ENCODE measurements at places on chromosomes 16 and 17.

- DNase-seq: no peak
These were observed 27.4 kb downstream of the EMP2 start for GRCh38 chr16:10552998-10553491.

GRCh38 chr16:31351246-31351941 lies 3.6 kb upstream of the ITGAX start:
- no peak for DNase-seq

DNA sequence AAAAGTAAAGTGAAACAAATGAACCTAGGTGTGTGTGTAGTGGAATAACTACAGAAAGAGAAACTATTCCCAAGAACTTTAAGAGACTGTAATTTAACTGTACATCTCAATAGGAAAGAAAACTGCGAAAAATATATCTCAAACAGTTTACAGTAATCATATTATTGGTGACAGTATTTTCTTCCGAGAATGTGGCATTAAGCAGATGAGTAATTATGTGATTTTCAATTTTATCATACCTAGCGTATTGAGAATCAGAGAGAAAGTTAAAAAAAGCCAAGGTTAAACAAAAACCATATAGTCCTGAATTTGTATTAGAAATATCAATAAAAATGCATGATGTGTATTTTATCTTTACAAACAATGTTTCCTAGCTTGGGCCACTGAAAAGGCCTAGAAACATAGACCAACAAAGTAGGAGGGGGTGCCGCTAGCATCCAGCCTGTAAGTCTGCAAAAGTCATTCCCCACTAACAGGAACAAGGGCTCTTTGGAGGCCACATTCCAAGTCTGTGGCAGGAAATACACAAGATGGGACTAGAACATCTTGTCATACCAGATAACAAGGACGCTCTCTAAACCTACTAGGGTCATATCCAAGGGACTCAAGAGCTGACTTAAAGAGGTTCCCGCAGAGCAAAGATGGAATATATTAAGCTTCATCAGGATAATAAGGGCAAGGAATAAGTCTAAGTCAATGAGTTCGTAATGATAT lies 20.5 kb downstream of the RNF157 start:
- DNase-seq: no peak

DNA sequence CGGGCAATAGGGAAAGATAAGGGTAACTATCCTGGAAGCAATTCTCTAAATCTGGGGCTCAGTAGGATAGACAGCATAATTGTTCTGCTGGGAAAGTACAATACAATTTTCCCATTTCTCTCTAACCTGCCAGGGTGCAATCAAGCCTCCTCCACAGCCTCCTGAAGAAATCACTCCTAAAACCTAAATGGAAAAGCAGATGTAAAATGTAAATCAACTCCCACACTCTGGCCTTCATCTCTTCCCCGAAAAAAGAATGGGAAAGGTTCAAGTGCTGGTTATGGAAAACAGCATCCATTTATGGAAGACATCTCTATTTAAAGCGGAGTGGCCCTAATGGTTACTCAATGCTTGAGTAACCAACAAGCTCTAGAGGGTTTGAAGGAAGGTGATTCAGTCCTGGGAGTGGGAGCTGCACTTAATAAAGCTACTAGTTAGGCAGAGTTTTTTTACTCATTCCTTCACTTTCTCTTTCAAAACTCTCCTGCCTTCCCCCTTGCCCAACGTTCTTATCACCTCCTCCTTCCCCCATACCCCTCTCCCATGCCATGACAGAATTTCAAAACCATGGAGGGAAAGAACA lies 5.1 kb downstream of the MMD start:
- no peak for DNase-seq

DNA sequence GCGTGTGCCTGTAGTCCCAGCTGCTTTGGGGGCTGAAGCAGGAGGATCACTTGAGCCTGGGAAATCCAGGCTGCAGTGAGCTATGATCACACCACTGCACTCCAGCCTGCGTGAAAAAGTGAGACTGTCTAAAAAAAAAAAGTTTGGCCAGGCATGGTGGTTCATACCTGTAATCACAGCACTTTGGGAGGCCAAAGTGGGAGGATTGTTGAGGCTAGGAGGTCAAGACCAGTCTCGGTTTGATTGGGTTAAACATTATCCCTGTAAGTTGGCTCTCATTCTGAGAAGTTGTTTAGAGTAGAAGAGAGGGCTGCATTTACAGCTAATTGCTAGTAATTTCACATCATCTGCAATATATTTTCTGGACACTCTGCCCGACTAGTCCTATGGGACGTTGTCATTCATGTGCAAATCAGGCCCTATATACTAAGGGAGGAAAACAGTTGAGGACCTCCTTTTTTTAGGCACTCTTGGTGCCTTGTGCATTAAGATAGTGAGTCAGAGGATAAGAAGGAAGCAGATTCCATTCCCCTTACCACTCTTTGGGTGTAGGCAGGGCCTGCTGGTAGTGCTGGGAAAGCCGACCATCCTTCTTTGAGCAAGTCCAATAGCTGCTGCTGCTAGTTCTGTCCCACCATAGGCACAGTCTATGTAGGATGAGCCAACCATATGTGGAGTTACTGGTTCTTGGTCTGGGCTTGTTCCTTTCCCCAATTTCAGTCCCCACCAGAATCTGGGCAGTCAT lies 18.7 kb downstream of the HMOX2 start:
- no peak for DNase-seq

DNA sequence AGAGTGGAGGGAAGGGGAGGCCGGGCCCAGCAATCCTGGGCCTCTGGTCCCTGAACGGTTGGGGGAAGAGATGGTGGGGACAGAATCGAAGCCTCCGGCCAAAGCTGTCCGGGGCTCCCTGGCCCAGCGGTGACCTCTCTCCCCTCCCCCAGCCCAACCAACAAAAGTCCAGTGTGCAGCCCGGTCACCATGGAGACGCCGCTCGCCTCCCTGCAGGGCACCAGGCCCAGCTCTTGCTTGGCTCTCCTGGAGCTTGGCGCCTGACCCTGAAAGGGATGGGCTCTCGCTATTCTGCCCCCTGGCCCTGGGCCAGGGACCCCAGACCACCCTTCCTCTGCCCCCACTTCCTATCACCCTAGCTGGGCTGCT lies 1.3 kb downstream of the METRN start:
- DNase-seq: no peak

- DNase-seq: no peak
These were observed 103.5 kb upstream of the KIF2B start for GRCh38 chr17:53719229-53719628.

DNA sequence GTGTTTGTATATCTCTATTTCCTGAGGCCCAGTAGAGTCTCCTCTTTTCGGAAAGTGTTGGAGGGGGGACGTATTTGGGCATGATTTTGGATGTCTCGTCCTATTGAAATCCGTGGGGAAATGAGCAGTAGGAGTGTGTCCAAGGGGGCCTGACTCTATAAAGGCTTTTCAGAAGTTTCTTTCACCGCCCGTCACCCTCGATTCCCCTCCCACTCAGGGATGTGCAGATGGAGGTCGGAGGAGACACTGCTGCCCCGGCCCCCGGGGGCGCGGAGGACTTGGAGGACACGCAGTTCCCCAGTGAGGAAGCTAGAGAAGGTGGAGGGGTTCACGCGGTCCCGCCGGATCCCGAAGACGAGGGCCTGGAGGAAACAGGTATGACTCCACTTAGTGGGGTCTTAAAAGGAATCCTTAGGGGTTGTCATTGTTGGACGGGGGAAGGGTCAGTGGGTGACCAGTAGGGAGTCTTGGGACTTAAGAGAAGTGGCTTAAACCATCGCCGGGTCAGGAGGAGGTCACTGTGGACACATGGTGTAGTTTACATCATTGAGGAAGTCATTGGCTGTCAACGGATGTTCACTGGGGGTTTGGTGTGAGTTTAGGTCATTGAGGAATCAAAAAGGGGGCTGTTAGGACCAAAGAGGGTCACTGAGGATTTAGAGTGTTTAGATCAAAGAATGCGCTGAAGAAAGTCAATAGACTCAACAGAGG lies 424 bp downstream of the MON1B start:
- DNase-seq: no peak

GRCh38 chr16:28106467-28107215 lies 43.1 kb upstream of the GSG1L start:
- DNase-seq: no peak

Data from NCI-H2081 treated with DMSO at 0.1 percent for 48 hours (cell line).